ENCODE measurements at places on chromosomes 1 and 21.

DNA sequence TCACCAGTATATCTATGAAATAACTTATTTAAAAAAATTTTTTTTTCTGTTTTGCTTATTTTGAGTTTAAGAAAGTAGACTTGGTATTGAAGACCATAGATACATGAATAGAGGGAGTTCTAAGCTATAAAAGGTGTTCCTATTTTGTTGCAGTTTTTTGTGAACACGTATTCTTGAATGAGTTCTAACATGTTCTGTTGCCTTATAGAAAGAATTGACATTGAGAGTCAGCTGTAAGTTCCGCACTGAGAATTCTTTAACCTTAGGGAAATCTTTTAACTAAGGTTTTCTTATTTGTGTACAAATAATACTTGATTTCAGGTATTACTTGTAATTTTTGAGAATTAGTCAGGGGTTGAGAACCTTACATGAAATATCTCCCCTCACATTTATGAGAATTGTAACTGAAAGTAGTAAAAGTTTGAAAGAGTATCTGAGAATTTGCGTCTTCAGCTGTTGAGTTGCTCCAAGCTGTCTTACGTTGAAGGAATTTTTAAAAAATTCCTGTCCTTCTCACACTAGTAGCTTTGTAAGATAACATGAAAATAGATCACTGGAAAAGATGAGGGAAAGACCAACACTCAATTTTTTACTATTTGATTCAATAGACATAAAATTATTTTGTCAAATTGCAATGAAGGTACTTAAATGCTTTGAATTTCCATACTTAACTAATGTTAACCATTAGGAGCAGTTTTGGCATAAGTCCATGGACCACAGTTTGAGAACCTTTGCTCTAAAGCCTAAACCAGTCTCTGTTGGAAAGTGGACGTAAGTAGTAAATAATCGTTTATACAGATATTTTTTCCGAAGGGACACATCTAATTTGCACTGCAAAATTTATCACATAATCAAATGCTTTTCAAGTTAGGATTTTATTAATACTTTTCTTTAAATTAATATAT lies 3.8 kb downstream of the DR1 start:
- no peak for DNase-seq

- DNase-seq: no peak
These were observed 62.0 kb downstream of the BCAR3 start for GRCh38 chr1:93619507-93620171.

DNA sequence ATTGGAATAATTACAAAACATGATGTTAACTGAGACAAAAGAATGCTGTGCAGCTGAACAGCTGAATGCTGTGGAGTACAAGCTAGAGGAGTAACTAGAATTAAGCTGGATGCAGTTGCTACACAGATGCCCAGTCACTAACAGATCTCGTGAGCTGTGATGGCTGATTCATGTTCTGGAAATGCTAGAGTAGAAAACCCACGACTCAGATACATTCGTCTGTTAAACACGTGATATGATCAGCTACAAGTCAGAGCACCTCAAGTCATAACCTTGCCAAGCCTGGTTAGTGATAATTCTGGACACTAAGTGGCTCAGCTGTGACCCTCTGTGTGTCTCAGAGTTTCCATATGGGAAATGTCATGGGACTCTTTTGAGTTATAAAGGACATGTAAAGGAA lies 89.7 kb upstream of the ESRRG start:
- no peak for DNase-seq

- DNase-seq: no peak
These were observed 8.4 kb upstream of the DDAH1 start for GRCh38 chr1:85473390-85473789.

DNA sequence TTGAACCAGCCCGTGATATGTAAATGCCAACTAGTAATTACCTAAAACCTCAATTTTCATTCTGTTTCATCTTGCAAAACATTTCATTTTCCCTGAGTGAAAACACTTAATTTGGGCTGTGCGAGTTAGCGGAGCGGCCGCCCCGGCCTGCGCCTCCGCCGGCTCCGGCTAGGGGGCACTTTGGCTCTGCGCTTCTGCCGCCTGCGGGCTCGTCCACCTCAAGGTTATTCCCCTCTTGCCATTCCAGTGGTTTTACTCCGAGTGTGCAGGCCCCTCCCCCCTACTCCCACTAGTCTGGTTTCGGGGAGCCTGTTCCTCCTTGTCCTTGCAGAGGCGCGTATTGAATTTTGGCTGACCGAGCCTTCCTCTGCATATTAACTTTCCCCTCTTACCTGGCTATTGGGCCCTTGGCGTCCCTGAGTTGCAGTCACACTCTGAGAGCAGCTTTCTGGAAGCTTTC lies 55.6 kb downstream of the PEX14 start:
- no peak for DNase-seq

DNA sequence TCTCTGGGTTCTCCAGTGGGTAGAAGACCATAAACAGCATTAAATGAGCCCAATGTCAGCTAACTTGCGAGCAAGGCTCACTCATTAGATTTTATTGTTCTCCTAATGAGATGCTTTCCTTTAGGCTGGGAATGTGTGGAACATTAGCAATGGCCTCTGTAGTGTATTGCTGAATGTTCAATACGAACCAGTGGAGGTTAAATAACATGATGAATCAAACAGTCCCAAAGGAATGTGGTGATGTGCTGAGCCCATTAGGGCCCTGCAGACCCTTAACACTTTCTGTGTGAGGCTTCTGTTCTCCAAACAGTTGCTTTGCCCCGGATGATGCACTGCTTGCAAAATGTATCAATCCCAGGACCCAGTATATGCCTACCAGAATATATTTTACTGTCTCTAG lies 225.5 kb downstream of the ATG4C start:
- no peak for DNase-seq

- no peak for DNase-seq
These were observed 588.3 kb upstream of the USP24 start for GRCh38 chr1:55803429-55803828.

- no peak for DNase-seq
These were observed 73.8 kb upstream of the SERBP1 start for GRCh38 chr1:67503974-67504373.

All from naive thymus-derived CD8-positive, alpha-beta T cell (primary cell).